ENCODE measurements at places on chromosomes 16 and 17. TPM values are rescaled to one million over a fixed set of nuclear protein-coding genes. Genes with fewer than 3 reads are reported as not detected.

- H3K4me3 ChIP-seq = no peak overlapping the region
- H3K27me3 ChIP-seq = no peaks in the 10 kb centered on the region
- peaks cover 85% of the 10 kb centered on the region for H3K36me3 ChIP-seq
- DNase-seq = no peak
Observed at GRCh38 chr17:78834571-78834970, 6.0 kb downstream of the USP36 start.

- DNase-seq = peak; percentile 23
- peaks cover 6% of the 10 kb centered on the region for H3K36me3 ChIP-seq
Observed at GRCh38 chr16:67246756-67247191, 507 bp downstream of the FHOD1 start.

Gene SYT17
- 0.34 TPM for total RNA-seq

Gene PTX4
- total RNA-seq = not detected

DNA sequence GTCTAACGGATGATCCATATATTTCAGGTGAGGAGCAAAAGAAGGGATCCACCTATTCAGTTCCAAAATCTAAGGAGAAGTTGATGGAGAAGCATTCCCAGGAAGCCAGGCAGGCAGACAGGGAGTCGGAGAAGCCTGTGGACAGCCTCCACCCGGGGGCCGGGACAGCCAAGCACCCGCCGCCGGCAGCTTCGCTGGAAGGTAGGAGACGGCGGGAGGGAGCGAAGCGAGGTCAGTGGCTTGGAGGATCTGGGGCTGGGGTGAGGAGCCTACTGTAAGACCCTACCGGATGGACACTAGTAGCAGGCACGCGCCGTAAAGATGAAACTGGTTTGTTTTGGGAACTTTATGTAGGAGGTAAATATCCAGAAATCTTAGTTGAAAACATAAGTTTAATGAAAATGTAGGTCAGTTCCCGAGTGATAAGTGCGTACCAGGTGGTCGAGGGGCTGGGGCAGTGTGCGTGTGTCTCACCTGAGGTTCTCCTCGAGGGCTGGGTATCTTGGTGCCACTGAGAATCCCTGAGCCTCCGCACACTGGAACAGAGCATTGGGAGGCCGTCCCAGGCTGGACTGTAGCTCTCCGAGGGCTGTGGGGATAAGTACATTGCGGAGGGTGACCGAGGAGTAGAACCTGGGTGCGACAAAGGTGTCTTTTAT lies 714 bp downstream of the SPATA33 start:
- peaks cover 15% of the 10 kb centered on the region for H3K4me1 ChIP-seq
- H3K36me3 ChIP-seq = peaks cover 47% of the 10 kb centered on the region
- H3K4me3 ChIP-seq = peak overlapping the region; percentile 92
- peak; percentile 20 for DNase-seq

GRCh38 chr17:29195465-29196081 lies 15.4 kb upstream of the MYO18A start:
- peaks cover 20% of the 10 kb centered on the region for H3K27me3 ChIP-seq
- H3K4me1 ChIP-seq = no peaks in the 10 kb centered on the region
- no peak overlapping the region for H3K27ac ChIP-seq
- DNase-seq = no peak
- no peaks in the 10 kb centered on the region for H3K36me3 ChIP-seq

Gene VTN
- 0.23 TPM for total RNA-seq

Gene FSCN2
- total RNA-seq = 1.1 TPM

- DNase-seq = no peak
- no peak overlapping the region for H3K27ac ChIP-seq
- no peaks in the 10 kb centered on the region for H3K36me3 ChIP-seq
- no peak overlapping the region for H3K4me3 ChIP-seq
- no peaks in the 10 kb centered on the region for H3K4me1 ChIP-seq
- no peaks in the 10 kb centered on the region for H3K27me3 ChIP-seq
Observed at GRCh38 chr17:15180121-15180561, 85.0 kb downstream of the PMP22 start.

- H3K36me3 ChIP-seq = no peaks in the 10 kb centered on the region
- no peak overlapping the region for H3K4me3 ChIP-seq
- H3K27me3 ChIP-seq = no peaks in the 10 kb centered on the region
- DNase-seq = no peak
- no peak overlapping the region for H3K27ac ChIP-seq
Observed at GRCh38 chr17:82663381-82664275, 15.4 kb upstream of the WDR45B start.

Data from activated T-helper 2 cell treated with anti-CD3 and anti-CD28 coated beads, Interferon-gamma antibody, Interleukin-2, Interleukin-4, amounts not matched to agents 10 μg/mL and 5 μg/mL and 100 μg/mL, durations not matched to agents 14 hours and 24 hours and 36 hours (primary cell).